NCI-H2081 (cell line): ENCODE measurements at places on chromosomes 7 and 10.

- DNase-seq = no peak
Measured at GRCh38 chr10:111034598-111035310, 42.1 kb upstream of the ADRA2A start.

DNA sequence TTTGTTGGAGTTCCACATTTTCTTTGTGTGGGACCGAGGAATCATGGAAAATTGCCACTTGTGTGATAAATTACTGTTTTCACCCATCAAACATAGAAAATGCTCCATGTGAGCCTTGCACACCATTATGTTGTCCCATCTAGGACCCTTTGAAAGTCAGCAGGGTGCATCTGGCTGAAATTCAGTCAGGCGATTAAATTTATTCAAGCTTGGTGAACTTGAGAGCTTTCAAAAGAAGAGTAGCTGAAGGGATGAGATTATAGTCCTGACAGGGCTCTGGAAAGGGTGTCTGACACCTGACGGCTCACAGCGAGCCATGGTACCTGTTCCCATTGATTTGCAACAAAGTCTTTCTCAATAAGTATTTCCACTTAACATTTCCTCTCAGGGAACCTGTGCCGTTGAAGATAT is 399.7 kb upstream of the ETV1 start:
- DNase-seq = peak; percentile 91

DNA sequence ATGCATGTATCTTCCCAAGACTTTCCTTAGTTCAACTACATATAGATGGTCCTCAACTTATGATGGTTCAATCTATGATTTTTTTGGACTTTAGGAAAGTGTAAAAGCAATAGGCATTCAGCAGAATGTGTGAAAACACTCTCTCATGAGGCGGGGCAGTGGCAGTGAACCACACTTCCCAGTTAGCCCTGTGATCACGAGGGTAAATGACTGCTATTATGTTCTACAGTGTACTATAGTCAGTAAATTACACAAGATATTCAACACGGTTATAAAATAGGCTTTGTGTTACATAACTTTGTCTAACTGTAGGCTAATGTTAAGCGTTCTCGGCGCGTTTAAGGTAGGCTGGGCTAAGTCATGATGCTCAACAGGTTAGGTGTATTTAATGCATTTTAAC is 169.3 kb downstream of the AMPH start:
- no peak for DNase-seq

- no peak for DNase-seq
Measured at GRCh38 chr10:124592101-124592500, 130.5 kb downstream of the LHPP start.

DNA sequence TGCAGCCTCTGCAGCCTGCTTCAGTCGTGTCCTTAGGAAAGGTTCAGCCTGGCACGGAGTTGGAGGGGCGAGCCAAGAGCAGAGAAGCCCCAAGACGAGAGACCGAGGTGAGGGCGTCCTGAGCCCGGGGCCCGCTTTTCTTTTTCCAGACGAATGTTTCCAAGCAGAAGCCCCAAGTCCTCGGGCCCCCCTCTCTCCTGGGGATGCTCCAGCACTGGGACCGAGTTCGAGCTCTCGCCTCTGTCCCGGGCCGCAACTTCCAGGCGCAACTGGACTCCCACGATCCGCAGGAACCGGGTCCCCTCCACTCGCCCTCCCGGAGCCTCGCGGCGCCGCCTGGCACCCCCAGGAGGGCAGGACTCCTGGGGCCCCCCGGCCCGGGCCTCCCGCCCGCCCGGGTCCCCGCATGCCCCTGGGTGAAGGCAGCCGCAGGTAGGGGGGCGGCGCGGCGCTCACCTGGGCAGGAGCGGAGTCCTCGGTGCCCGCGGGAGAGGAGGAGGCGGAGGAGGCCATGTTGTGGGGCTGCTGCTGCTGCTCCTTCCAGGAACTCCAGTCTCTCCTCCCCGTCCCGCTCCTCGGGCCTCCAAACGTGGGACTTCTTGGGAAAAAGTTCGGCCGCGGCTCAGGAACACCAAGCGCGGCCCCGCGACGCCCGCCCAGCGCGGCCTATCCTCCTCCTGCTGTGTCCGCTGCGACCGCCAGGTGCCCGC is 45.3 kb upstream of the CDK1 start:
- DNase-seq = peak; percentile 58

- no peak for DNase-seq
Measured at GRCh38 chr7:103867874-103868273, 121.6 kb downstream of the RELN start.

GRCh38 chr7:28411876-28412662 is at the start of gene CREB5:
Gene CREB5, plus strand, starts transcription at chr7:28412518. Its CDS starts 397 bp downstream, at chr7:28412915.
- no peak for DNase-seq

- no peak for DNase-seq
Measured at GRCh38 chr10:123576706-123577105, 89.4 kb upstream of the GPR26 start.
